ENCODE measurements at places on chromosomes 5 and 9. TPM values are rescaled to one million over a fixed set of nuclear protein-coding genes. Genes with fewer than 3 reads are reported as not detected.

DMRTA1 gene
- 0.62 TPM for polyA plus RNA-seq

ZBTB26 gene
- polyA plus RNA-seq: 4.0 TPM

GMCL2 gene
- not detected for polyA plus RNA-seq

REEP2 gene
- 6.1 TPM for polyA plus RNA-seq

DNA sequence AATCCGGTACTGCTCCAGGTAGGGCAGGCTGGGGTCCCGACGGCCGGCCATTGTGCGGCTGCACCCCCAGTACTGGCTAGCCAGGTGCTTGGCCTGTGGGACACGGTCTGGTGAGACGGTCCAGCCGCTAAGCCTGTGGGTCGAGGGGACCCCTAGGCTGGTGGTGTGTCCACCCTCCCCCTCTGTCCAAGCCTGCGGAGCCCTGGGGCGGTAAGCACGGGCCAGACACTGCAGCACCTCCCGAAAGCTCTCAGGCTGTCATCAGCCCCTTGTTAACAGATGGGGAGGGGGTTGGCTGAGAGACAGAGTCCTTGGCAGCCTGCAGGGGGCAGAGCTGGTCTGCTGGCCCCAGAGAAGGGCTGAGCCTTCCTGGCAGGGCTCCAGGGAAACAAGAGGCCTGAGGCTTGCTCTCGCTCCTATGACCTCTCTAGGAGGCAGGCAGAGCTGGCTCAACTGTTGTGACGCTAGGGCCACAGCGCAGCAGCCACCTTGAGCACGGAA, 11.8 kb upstream of the MRNIP start:
- DNase-seq: peak; percentile 65

- no peak for DNase-seq
Measured at GRCh38 chr9:107683566-107683965, 194.0 kb upstream of the KLF4 start.

DNA sequence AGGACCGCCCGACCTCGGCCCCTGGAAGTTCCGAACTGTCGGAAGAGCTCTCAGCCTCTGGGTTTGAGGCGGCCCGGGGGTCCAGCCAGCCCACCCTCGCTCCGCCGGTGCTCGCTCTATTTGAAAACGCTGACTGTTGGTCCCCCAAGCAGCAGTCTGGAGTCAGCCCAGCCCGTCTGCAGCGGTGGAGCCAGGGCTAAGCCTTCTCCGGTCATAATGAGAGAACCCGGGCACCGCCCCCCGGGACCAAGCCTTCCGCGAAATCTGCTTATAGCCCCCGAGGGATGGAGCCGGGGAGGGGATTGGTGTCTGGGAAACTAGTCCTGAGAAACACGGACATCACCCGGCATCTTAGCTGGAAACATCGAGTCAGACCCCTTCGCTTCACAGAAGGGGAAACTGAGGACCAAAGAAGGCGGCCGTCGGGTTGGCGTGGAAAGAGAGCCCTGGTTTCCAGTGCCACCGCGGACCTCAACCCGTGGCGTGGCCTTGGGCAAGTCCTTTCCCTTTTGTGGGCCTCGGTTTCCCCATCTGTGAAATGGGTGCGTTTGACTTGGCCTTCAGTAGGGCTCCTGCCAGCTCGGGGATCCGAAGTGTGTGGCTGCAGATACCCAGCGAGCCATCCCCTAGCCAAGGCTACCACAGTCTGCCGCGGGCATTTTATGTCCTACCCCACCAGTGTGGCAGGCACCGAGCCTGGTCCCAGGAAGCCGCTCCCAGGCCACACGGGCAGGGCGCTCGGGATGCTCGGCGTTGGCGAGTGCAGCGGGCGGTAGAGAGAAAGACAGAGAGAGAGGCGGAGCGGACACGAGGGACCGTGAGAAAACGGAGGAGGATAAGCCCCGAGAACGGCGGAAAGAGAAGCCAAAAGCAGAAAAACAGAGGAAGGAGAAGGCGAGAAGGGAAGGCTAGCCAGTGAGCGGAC, 857 bp downstream of the ADAM19 start:
- DNase-seq: peak; percentile 21

GRCh38 chr9:124012368-124013301, 1.1 kb downstream of the LHX2 start:
- no peak for DNase-seq

GRCh38 chr5:102743900-102744299, 11.2 kb upstream of the PAM start:
- no peak for DNase-seq

DNA sequence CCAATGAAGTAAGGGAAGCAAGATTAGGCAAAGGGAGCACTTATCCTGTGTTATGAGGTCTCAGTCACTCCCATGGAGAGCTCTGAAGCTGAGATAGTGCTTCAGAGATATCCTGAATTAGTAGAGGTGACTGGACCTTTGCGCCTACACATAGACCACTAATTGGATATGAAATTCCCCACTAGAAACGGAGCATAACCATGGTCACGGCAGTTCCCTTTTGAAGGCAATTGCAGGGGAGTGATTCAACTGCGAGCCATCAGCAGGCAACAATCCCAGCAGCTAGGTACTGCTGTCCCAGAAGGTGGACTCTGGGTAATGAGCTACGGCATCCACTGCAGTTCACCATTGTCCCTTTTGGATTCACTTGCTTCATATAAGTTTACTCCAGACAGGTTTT, 267.7 kb upstream of the RASA1 start:
- DNase-seq: no peak

DNA sequence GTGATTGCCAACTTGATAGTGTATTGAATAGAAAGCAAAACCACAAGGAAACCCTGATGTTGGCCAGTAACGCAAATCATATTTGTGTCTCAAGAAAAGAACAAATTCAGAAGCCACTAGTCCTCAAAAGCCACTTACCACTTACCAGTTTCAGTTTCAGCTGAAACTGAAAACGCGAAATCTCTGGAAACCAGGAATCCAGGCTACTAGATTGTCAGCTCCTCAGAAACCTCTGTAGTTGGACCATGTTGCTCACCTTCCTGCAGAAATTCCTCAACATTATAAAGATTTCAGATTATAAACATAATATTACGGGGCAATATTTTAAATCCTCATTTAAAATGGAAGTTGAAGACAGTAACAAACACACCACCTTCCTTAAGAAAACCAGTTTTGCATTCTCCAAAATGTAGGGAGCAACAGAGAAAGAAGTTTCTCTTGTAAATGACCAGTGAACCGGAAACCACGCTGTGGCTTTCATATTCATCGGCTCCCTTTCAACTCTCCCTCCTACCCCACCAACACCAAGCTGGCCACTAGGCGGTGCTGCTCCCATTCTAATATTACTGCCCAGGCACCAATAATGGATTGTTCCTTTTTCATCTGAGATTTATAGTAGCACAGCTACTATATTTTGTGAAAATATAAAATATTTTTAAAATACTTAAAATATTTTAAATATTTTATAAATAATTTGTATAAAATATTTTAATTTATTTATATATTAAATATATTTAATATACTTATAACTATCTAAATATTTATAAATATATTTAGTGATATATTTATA, 8.7 kb upstream of the TMED7 start:
- peak; percentile 93 for DNase-seq

DNA sequence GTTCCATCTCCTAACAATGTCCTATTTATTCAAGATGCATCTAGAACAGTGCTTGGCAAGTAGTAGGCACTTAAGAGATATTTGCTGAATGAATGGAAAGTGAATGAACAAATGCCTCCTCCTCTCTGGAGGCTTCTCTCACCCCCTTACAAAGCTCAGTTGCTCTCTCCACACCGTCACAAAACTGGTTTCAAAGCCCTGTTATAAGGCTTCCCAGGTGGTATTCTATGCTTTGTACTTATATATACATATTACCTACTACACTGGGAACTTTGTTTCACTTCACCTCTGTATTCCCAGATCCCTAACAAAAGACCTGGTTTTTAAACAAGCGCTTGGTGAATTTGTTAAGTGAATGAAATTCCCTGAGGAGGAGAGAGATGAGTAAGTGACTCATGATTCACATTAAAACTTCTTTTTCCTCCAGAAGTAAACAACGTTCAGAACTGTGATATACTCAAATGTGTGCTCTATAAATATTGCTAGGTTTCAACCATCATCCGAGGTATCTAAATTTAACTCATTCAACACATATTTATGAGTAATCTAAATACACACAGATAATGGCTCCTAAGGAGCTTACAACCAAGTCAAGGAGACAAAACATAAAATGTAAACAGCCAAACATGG, 36.0 kb downstream of the DENND1A start:
- peak; percentile 30 for DNase-seq
